ENCODE measurements at places on chromosomes 2 and 18. TPM values are rescaled to one million over a fixed set of nuclear protein-coding genes. Genes with fewer than 3 reads are reported as not detected.

The CBLN2 gene
- total RNA-seq = not detected

- no peaks in the 10 kb centered on the region for H3K4me1 ChIP-seq
- H3K4me3 ChIP-seq = no peak overlapping the region
- no peaks in the 10 kb centered on the region for H3K36me3 ChIP-seq
- H3K27me3 ChIP-seq = no peaks in the 10 kb centered on the region
- H3K27ac ChIP-seq = no peak overlapping the region
- no peak for DNase-seq
Observed at GRCh38 chr2:191593622-191594385, 84.1 kb upstream of the NABP1 start.

DNA sequence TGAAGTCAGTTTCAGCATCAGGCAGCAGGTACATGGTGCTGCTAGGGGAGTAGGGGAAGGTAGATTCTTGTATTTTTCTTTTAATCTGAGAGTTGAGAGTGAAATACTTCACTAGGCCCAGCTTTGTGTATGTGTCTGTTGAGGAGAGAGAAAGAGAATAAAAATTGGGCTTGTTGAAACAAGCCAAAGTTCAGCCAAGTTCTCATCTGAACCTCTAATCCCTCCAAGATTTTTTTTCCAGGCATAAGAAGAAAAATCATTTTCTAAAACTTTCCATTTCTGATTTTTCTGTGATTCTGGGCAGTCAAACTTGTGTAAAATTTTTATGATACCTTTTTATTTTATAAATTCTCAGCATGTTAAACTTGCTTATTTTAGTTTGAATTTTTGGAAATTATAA, 55.6 kb downstream of the PTPRM start:
- peaks cover 41% of the 10 kb centered on the region for H3K4me1 ChIP-seq
- H3K36me3 ChIP-seq = no peaks in the 10 kb centered on the region
- no peak overlapping the region for H3K27ac ChIP-seq
- H3K4me3 ChIP-seq = no peak overlapping the region
- DNase-seq = no peak

The IL37 gene
- total RNA-seq = not detected

The FEZ2 gene
- 44.0 TPM for total RNA-seq

Measured in lower lobe of right lung (tissue), 2 donors.